ENCODE measurements at places on chromosomes 5 and 9.

DNA sequence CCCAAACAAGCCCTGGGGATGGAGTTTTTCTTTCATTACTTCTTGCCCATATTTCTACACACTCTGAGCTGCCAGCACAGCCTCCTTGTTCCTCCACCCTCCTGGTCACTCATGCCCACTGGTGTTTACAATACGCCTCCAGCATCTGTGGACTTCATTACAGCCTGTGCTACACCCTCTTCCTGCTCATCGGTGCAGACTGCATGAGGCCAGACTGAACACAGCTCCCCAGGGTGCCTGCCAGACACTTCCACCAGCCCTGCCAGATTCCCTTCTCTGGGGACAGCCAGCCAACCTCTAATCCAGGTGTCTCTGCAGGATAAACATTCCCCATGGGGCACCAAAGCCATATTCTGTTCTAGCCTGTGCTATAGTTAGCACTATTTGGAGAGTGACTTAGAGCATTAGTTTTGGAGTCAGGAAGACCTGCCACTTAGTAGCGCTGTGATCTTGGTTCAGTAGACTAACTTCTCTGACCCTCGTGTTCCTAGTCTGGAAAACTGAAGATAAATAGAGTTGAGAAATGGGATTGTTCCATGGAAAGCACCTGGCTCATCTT lies 163.8 kb upstream of the KLF4 start:
- DNase-seq = no peak

DNA sequence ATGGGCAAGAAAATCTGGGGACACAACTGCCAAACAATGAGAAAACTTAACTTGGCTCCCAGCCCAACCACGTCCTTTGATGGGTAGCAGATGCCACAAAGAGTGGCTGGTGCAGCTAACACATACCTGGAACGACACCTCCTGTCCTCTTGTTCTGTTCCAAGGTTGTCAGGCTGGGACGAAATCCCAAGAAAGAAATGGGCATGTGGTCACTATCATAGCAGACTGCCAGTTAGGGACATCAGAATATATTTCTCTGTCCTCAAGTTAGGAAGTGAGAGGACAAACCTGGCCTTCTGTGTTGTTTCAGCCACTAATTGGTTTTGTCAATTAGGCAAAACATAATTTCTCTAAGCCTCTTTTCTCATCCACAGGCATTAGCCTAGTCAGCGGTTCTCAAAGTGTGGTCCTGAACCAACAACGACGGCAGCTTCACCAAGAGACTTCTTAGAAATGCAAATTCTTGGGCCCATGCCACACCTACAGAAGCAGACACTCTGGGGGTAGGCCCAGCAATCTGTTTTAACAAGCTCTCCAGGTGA lies 63.4 kb downstream of the RAPGEF1 start:
- DNase-seq = no peak

DNA sequence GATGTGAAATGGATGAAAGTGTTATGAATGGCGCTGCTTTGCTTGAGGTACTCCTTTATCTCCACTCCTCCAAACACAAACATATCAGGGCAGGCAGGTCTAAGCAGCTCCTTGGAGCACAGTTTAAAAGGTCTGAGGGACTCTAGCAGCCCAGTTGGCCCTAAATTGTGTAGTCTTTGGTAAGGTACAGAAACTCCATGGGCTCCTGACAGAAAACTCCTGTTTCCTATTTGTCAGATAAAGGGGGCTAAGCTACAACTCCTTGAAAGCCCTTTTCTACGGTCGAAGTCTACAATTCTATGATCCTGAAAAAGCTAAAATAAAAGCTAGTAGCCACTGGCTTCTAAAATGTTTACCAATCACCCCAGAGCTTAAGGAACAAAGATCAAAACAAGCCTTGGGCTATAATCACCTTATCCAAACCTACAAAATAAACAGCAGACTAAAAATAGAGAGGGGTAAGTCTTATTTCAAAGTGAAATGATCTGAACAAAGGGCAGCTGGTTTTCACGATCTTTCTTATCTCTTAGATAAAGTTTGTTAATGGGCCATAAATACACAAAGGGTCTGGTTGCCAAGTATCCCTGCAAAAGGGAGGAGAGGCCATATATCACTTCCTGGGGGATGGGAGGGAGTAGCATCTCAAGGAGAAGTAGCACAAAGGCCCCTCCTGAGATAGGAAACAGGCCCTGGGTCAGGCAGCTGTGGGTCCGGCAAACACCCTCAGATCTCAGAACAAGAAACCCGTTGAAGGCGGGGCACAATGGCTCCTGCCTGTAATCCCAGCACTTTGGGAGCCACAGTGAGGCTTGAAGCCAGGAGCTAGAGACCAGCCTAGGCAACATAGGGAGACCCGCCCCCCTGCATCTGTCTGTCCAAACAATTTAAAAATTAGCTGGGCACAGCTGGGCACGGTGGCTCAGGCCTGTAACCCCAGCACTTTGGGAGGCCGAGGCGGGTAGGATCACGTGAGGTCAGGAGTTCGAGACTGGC lies 28.3 kb upstream of the DENND4C start:
- no peak for DNase-seq

DNA sequence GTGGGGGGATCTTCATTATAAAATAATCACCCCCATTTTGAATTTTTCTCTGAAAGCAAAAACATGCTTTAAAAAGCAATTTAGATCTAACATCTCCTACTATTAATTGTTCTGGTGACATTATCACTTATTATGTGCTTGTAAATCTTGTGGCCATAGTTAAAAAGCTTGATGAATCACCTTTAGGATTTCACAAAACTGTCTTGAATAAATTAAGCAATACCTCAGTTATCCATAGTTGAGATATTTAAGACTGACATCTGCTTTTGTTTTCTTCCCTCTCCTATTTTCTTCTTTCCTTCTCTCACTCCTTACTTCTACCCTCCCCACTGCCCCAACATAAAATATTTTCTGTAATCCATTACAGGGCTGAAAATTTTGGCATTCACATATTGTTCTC lies 84.8 kb downstream of the SLC1A3 start:
- no peak for DNase-seq

DNA sequence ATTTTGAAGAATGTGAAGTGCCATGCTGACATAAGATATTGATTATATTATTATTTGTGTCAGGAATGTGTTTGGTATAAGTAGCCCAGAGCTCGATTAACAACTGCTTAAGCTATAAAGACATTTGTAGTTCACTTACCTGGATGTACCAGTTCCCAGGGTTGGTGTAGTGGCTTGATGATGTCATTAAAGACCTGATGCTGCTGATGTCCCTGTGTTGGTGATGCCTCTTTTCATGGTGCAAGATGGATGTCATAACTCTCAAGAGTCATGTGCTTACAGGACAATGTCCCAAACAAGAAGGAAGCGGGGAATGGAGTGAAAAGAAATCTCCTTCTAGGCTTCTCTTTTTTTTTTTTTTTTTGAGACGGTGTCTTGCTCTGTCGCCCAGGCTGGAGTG lies 11.5 kb upstream of the GDNF start:
- no peak for DNase-seq

- peak; percentile 77 for DNase-seq
Observed at GRCh38 chr9:112711050-112711689, 6.7 kb downstream of the INIP start.

DNA sequence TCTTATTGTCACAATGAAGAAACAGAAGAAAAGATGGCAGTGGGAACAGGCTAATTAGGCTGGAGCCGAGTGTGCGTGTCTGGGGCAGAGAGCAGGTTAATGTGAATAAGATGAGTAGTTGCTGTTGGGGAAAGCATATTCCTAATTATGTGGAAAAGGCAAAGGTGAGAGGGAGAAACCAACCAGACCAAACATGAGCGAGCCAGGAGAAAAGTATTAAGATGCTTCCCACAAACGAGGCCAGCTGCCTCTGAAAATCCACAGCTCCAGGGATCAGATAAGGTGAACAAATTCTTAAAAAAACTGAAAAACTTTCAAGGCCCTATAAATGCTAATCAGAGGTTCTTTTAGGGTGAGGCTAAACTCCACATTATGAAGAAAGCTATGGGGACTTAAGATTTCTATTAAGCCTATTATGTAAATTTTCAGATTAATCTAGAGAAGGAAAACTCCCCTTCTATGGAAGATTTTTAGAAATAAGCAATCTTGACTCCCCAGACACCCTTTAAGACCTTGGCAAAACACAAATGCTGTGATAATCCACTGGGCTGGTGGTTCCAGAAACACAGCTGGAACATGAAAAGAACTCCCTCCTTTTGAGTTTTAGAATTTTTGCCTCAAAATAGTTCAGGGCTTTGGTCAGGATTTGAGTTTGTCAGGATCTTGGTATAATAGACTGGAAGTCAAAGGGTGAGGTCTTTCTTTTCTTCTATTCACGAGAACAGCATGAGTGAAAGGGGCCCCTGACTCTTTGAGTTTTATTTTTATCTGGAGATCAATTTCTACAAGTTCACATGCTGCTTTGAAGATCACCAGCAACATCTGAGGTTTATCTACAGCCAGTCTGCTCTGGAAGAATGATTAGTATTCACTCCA lies 238.1 kb downstream of the SPOCK1 start:
- DNase-seq = no peak

GRCh38 chr9:125586172-125586511 lies 120.9 kb downstream of the MAPKAP1 start:
- no peak for DNase-seq

DNA sequence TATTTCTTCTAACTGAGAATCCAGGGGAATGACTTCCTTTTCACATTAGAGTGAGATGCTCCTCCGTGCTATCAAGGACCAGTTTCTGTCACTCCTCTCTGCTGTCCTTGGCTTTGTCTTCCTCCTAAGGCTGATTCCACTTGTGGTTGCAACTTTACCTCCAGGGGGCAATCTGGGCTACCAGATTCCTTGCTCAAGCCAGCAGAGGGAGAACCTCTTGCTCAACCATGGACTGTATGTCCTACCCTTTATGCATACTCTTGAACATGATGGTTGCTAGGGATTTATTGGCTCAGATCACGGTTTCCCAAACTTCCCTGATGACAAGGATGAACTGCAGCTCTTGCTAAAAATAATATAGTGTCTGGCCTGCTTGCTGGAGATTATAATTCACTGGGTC lies 24.0 kb downstream of the NNT start:
- peak; percentile 13 for DNase-seq

DNA sequence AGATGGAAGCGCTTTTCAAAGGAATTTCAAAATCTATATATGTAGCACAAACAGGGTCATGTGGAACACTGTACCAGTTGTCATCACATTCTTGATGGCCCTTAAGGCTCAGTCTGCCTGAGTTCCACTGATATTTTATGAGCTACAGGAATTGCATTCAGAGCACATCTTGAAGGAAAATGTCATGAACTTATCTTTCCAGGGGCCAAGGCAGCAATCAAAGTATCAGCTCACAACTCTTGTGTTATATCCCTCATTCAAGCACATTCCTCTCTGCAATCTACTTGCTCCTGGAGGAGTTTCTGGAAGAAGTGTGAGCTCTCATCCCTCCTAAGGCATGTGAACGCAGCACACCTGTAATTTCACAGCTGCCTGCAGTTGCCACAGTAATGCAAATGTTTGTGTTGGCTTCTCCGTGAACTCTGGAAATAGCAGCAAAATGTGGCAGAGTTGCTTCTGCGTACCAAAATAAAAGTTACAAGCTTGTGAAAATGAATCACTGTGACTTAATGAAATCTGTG lies 89.7 kb upstream of the EQTN start:
- no peak for DNase-seq

DNA sequence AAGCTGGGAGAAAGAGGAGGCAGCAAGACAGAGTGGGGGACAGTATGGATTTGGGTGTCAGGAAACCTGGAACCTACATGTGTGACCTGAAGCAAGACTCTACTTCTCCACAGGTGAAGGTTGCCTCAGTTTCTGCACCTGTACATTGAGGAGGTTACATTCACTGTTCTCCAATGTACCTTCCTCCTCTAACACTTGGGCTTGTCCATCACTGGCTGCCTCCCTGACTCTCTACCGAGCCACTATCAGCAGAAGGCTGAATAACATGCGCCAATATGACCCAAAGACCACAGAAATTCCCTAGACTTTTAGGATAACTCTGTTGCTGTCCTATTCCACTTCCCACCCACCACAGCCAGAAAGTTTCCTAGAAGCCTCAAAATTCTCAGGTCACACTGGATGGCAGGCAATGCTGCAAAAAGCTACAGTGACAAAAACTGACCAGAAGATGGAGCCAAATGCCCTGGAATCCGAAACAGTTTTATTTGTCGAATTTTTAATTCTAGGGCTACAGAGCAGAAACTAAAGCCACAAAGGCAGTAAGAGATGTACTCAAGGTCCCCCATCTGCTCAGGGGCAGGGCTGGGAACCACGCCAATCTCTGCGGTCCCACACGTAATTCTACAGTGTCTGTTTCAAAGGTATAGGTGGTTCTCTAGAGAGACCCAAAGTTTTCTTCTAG lies 64.4 kb downstream of the FAM114A2 start:
- peak; percentile 48 for DNase-seq

GRCh38 chr5:62362701-62363100 lies 41.0 kb downstream of the DIMT1 start:
- no peak for DNase-seq

DNA sequence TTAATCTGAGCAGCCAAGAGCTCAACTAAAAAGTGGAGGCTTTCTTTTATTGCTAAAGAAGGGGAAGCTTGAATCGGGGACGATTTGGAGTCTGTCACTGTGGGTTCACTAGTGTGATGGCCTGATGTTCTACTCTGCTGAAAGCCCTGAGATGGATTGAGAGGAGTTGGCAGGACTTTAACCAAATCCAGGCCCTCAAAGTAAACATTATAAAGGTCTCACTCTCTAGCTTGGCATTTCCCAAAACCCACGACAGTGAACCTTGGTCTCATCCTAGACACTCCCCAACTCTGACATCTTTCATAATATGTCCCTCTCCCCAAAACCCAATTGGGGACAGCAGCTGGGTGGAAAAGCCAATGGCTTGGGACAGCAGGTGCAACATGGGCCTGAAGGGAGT lies 32.7 kb downstream of the TMOD1 start:
- no peak for DNase-seq

- DNase-seq = no peak
Observed at GRCh38 chr5:88825584-88826315, 57.2 kb downstream of the MEF2C start.

GRCh38 chr5:91031402-91031752 lies 351.7 kb downstream of the ARRDC3 start:
- DNase-seq = no peak

- no peak for DNase-seq
Observed at GRCh38 chr5:64973215-64973614, 204.5 kb downstream of the CWC27 start.

DNA sequence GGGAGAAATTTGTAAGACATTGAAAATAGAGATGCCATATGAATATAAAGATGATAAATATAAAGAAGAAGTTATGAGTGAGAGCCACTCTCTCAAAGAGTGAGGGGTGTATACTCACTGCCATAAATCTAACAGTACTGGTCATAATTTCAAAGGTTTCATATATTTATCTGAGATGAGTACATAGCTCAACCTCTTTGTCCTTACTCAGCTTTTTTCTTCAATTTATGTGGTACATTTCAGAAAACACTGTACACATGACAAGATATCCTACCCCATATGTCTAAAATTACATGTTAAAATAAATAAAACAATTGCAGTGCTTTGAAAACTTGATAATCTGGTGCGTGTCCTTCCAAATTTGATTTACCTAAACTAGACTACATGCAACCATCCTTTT lies 5.2 kb upstream of the MCC start:
- no peak for DNase-seq

- no peak for DNase-seq
Observed at GRCh38 chr5:132485641-132486317, 4.8 kb downstream of the IRF1 start.
